ENCODE measurements at places on chromosomes 3 and 15.

- DNase-seq: no peak
These were observed 80.6 kb downstream of the P3H2 start for GRCh38 chr3:190040145-190040544.

GRCh38 chr3:25427942-25428788, at the start of gene RARB:
Gene RARB, plus strand, starts transcription at chr3:25428263. Its CDS starts 469 bp downstream, at chr3:25428732.
- DNase-seq: peak; percentile 68

GRCh38 chr3:27293939-27294338, 75.2 kb downstream of the NEK10 start:
- DNase-seq: no peak

- no peak for DNase-seq
These were observed 62.0 kb upstream of the NR2E3 start for GRCh38 chr15:71748293-71748718.

DNA sequence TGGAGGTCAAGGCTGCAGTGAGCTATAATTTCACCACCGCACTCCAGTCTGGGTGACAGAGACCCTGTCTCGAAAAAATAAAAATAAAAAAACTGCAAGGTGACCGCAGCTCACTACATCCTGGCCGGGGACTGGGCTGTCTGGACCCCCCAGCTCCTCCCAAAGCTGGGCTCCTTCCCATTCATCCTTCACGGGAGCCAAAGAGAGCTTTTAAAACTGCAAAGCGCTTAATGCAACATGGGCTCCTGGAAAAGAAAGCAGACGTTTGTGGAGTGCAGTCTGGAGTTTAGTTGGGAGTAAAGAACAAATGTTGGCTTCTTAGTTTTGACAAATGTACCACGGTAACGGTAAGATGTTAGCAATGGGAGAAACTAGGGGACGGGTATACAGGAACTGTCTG, 12.1 kb downstream of the PLXND1 start:
- no peak for DNase-seq

DNA sequence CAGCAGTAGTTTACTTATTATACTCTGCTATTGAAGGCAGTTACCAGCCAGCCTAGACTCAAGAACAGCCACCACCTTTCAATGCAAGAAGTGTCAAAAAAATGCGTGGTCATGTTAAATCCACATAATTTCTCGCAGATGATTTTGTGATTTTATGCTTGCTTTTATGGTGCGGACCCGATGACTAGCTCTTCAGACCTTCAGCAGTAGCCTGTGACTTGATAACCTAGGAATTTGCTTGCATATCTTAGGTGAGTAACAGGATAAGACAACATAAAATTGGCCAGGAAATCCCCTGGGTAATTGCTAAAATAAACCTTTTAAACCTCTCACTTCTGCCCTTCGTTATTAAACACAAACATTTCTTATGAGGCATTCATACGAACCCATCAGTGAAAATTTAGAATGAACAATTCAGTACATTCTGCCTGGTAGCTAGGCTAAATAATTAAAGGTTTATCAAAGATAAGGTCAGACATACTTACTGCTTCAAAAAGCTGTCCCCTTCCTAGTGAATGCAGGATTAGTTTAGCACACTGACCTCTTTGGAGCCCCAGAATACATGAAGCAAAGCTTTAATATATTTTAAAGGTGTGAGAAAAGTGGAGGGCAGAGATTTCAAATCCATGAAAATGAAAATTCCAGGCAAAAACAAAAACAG, 798.8 kb downstream of the OTOL1 start:
- DNase-seq: no peak

DNA sequence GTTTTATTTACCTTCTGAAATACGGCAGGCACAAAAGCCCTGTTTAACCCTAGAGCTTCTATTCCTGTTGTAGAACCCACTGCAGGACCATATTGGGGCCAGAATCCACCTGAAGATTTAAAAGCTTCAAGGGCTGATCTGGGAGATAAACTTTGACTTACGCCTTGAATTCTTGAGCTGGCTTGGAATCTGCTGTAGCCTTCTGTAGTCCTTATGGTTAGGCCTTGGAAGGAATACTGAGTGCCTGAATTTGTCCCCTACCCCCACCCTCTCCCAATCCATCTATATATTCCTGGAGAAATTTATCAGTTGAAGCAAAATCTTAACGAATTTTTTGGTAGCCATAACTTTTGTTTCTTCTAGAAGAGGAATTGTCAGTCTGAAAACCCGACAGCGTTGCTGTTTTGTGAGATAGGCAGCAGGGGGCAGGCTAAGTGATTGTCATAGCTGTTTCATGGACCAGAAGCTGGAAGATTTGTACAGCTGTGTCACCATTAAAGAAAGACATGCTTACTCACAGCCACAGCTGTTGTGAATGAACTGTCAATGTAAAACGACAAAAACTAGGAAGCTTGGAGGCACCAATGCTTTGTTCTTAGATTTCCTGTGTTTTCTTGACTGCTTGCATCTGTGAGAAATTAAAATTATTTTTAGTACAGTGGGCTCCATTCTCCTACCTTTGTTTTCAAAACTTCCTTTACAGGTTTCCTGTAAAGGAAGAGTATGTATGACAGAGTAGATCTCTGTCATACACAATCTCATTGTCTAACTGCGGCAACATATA, 12.8 kb downstream of the LXN start:
- DNase-seq: peak; percentile 49

DNA sequence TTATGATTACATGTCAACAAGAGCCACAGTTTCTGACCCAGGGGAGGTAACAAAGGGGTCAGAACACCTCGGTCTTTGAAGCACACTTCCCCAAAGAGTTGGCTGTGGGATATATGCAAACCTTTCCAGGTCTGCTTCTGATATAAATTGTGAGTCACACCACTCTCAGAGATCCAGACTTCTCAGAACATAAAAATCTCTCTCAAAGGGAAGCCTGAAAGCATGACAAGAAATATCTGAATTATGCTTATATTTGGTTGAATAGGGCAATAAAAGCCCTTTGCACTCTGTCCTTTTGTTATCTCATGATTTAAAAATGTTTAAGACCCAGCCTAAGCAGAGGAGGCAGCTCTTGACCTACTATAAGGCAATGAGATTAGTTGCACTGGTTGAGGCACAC, 56.8 kb downstream of the MYH15 start:
- no peak for DNase-seq

GRCh38 chr3:178131801-178132200, 404.4 kb upstream of the KCNMB2 start:
- no peak for DNase-seq

GRCh38 chr15:70385711-70386110, 288.0 kb upstream of the TLE3 start:
- no peak for DNase-seq

- DNase-seq: no peak
These were observed 68.0 kb upstream of the AP4E1 start for GRCh38 chr15:50840520-50840919.

DNA sequence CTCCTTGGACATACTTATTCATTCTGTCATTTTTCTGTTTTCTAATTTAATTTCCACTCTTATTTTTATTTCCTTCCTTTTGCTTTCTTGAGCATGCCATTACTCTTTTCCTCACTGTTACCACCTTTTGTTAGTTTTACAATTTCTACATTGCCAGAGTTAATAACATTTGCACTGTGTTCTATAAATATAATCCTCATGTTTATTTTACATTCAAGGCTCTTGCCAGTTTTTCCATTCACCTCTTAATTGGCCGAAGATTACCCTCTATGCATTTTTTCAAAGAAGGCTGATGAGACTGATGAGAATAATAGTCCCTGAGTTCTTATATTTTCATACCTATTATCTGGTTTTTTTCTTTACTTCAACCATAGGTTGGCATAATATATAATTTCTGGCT, 10.5 kb downstream of the BTD start:
- DNase-seq: no peak

DNA sequence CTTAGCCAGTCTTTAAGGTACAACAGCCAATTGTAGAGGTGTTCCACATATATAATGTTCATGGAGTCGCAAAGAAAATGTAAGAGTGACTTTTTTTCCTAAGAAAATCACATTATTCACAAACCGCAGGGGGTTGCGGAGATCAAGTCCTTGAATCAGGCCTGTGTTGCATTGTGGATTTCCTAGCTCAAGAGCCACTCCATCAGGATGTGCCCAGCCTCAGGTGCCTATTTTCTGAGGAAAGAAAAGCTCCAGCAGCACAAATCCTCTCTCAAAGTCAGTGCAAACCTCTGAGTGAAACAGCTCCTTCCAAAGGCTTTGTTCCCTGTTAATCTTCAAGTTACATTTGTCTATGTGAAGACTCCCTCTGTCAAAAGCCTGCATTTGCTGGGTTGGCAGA, 349.4 kb downstream of the CLSTN2 start:
- no peak for DNase-seq

- DNase-seq: no peak
These were observed 69.7 kb downstream of the CD47 start for GRCh38 chr3:108021131-108021530.

DNA sequence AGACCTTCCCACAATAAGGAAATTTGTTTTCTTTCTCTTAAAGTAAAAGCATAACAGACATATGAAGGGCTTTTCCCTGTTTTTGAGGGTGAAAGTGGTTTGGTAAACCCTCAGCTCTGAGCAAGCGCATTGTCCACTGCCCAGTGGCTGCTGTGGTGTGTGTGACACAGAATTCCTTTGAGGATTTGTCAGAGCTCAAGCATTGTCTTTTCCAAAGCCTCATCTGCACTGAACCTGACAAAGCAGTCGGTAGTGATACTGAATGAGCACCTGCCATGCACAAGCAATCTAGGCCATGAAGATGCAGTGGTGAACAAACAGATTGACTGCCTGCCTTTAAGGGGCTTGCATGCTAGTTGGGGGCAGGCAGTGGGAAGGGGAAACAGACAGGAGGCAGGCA, 128.3 kb downstream of the PLCL2 start:
- no peak for DNase-seq
